Upper lobe of right lung (tissue), 1 donor: ENCODE measurements at places on chromosomes 11 and 22. TPM values are rescaled to one million over a fixed set of nuclear protein-coding genes. Genes with fewer than 3 reads are reported as not detected.

The ZNF280B gene
- total RNA-seq, result 0.49 TPM

The POU2AF2 gene
- not detected for total RNA-seq

The HSD17B12 gene
- 99.8 TPM for total RNA-seq

The ACCSL gene
- total RNA-seq, result not detected

The SCO2 gene
- 3.1 TPM for total RNA-seq

The TENM4 gene
- total RNA-seq, result 4.3 TPM

The CCT8L2 gene
- total RNA-seq, result not detected

- peaks cover 10% of the 10 kb centered on the region for H3K36me3 ChIP-seq
- no peak overlapping the region for H3K4me3 ChIP-seq
- H3K4me1 ChIP-seq, result peaks cover 10% of the 10 kb centered on the region
- no peak overlapping the region for H3K27ac ChIP-seq
- no peaks in the 10 kb centered on the region for H3K27me3 ChIP-seq
- DNase-seq, result no peak
Observed at GRCh38 chr11:94845622-94846021, 77.5 kb downstream of the AMOTL1 start.

- H3K36me3 ChIP-seq, result no peaks in the 10 kb centered on the region
- H3K4me1 ChIP-seq, result peaks cover 17% of the 10 kb centered on the region
- H3K27ac ChIP-seq, result no peak overlapping the region
- no peak overlapping the region for H3K4me3 ChIP-seq
- no peaks in the 10 kb centered on the region for H3K27me3 ChIP-seq
Observed at GRCh38 chr11:120314861-120315260, 10.2 kb upstream of the TLCD5 start.

GRCh38 chr11:35088676-35089075 lies 50.3 kb upstream of the CD44 start:
- no peaks in the 10 kb centered on the region for H3K27me3 ChIP-seq
- H3K4me3 ChIP-seq, result no peak overlapping the region
- H3K27ac ChIP-seq, result no peak overlapping the region
- DNase-seq, result no peak
- H3K36me3 ChIP-seq, result no peaks in the 10 kb centered on the region
- H3K4me1 ChIP-seq, result peaks cover 31% of the 10 kb centered on the region

DNA sequence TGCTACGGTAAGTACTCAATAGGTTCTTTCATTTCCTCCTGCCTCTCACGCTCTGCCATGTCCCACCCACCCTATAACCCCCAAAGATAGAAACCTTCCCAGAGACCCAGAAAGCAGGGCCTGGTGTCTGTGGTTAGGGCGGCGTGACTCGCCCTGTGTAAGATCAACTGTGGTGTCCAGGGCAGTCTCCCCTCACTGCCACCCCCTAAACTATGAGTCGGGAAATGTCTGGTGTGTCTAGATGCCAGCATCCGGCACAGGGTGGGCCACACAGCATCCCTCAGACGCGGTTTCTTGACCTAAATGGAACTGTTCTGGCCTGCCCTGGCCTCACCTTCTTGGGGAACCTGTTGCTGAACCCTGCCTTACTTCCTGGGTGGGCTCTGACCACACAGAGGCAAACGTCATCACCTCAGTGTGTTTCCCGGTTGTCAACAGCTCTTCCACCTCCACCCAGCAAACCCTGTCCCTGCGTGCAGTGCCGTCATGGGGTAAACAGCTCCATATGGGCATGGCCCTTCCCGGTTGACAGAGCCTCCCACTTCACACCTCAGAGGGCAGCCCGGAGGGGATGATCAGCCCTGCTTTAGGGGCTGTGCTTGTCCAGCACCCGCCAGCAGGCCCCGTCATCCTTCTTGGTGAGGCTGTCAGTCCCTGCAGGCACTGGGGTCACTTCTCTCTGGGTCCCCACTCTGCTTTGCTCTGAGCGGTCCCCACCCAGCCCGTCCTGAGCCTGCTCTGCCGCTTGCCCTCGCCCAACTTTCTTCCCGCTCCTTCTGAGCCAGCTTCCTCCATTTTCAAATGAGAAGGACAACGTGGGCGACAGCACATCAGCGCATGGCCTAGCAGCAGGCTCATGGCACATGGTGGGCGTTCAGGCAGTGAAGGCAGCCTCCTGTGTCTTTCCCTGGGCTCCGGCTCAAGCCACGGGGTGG lies 6.0 kb downstream of the WNT11 start:
- H3K36me3 ChIP-seq, result no peaks in the 10 kb centered on the region
- DNase-seq, result no peak
- H3K27me3 ChIP-seq, result peaks cover 2% of the 10 kb centered on the region
- no peaks in the 10 kb centered on the region for H3K4me1 ChIP-seq
- H3K4me3 ChIP-seq, result no peak overlapping the region
- H3K27ac ChIP-seq, result no peak overlapping the region

DNA sequence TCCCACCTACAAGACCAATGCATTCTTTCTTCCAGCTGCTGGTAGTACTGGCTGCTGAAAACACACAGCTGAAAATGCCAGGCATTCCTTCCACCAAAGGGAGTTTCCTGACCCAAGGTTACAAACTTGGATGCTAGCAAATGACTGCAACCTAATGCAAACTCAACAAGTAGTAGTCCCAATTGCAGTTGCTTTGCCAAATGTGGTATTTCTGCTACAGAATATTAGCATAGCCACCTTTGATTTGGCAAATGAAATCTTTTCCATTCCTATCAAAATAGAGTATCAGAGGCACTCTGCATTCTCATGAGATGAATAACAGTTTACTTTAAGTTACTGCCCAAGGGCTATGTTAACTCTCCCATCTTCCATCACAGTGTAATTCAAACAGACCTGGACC lies 172.0 kb upstream of the ARHGAP42 start:
- no peaks in the 10 kb centered on the region for H3K36me3 ChIP-seq
- H3K4me1 ChIP-seq, result no peaks in the 10 kb centered on the region
- no peaks in the 10 kb centered on the region for H3K27me3 ChIP-seq
- DNase-seq, result no peak
- no peak overlapping the region for H3K27ac ChIP-seq

- H3K27me3 ChIP-seq, result no peaks in the 10 kb centered on the region
- DNase-seq, result no peak
- H3K4me1 ChIP-seq, result peaks cover 20% of the 10 kb centered on the region
Observed at GRCh38 chr11:63687845-63688244, 6.5 kb downstream of the RTN3 start.
